ENCODE measurements at places on chromosomes 1 and 21.

DNA sequence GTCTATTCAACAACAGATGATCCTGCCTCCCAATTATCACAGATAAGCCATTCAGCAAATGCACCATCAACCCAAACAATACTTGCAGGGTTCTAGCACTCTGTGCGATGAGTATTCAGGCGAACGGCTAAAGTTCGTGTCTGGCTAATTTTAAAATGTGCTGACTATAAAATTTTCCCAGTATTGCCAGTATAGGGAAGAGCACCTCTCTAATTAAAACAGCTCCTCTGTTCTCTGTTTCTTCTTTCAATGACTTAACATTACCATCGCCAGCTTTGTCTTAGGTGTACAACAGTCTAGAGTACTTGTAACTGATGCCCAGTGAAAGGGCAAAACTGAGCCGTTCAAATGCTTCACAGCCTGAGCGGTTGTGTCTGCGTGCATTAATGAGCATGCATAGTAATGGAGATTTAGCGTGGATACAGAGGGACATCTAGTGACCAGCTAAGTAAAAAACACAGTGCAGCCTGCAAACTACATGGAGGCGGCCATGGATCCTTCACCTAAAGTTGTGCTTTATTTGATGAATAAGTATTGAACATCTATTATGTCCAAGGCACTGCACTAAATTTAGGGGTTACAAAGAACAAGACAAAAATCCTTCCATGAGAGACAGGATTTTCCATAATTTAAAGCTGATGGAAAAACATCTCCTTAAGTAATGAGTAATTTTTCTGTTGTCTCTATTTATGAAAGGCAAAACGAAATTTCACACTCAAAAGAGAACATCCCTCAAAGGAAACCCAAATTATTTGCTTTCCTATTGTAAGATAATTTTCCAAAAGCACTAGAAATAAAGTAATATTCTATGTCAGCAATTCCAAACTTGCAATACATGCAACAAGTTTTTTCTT, 120.0 kb downstream of the SETD4 start:
- DNase-seq: peak; percentile 29

DNA sequence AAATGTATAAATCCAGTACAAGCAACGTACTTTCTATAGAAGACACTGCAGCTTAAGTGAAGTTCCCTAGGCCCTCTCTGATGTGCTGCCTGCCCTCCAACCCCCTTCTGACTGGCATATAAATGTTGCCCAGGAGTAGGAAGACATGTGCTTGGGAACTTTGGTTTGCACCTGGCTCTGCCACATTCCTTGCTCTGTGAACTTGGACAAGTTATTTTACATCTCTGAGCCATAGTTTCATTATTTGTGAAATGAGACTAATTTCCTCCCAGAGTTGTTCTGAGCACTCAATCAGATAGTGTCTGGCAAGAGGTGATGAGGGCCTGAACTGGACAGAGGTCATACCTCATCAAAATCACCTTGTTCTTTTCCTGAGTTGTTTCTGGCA, 3.5 kb upstream of the PHC2 start:
- no peak for DNase-seq

DNA sequence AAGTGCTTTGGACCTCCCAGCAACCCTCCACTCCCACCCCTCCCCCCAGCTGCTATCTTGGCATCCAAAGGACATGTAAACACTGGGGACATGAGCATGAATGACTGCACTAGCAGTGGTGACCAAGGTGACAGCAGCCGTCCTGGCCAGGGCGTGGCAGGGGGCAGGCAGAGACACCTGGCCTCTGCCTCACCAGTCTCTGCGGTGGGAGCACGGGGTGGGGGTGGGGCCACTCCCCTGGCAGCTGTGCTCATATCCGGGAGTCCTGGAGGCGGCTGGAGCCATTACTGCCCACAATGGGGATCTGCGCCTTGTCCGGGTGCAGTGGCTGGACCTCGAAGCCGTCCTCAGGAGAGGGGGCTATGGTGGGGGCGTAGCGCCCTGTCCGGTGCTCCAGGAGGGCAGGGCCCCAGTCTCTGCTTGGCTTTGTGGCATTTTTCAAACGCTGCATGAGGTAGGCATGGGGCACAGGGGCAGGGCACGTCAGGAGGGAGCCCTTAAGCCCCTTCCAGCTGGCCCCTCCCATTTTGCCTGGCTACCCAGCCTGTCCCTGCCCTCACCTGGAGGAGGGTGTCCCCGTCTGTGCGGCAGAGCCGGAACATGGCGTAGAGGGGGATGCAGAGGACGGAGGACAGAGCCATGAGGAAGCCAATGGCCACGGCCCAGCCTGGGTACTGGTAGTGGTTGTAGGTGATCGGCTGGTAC, 6.0 kb downstream of the CCDC24 start:
- no peak for DNase-seq

DNA sequence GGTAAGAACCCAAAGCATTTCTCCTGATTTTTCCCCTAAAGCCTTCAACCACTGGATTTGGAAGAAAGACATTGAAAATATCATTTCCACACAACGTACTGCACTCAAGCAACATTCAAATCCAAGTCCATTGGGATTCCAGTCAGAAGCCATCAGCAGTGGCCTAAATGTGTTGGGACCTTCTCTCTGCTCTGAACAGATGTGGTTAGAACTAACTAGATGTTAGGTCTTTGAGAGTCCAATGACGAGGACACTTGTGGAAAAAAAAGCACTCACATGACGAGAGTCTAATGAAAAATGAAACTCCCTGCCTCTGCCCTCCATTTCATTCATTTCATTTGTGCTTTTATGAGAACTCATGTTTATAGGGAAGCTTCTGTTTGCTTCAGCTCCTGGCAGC, 382.3 kb downstream of the SIPA1L2 start:
- DNase-seq: no peak

GRCh38 chr1:228147151-228147693, 2.5 kb upstream of the GJC2 start:
- DNase-seq: no peak

DNA sequence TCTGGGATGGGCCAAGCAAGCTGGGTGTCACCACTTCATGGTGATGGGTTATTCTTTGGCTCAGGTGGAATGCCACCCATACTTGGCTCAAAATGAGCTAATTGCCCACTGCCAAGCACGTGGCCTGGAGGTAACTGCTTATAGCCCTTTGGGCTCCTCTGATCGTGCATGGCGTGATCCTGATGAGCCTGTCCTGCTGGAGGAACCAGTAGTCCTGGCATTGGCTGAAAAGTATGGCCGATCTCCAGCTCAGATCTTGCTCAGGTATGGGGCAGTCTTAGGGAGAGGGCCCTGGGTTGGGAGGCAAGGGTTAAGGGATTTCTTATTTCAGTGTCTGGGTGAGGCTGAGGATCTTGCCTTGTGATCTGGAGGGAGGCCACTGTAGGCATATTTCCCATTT, 15.4 kb upstream of the NASP start:
- DNase-seq: no peak

DNA sequence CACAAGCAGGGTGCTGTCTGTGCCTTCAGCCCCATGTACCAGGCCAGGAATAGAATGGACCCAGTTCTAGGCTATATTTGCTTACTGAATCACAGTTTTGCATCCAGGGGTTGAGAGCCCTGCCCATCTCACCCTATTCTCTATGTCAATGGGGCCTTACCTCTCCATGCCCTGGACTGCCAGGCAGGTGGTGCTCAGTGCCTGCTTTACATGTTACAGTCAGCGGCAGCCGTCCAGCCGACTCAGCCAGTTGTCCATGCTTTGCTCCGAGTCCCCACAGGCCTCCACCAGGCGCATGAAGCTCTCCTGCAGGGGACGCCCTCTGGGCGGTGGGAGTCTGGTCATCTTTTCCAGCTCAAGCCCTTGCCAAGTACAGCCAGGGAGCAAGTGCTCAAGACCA, 12.2 kb upstream of the FAM167B start:
- no peak for DNase-seq

GRCh38 chr1:170001266-170001665, 73.2 kb downstream of the KIFAP3 start:
- DNase-seq: no peak

DNA sequence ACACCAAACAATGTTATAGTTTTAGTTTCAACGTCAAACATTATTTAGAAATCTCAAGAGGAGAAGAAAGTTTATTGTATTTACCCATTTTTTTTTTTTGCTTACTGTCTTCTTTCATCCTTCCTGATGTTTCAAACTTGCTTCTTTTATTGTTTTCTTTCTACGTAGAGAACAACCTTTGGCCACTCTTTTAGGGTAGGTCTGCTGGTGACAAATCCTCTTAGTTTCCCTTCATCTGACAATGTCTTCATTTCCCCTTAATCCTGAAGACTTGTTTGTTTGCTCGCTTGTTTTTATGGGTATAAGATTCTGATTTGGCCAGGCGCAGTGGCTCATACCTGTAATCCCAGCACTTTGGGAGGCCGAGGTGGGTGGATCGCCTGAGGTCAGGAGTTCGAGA, 89.1 kb downstream of the RHOU start:
- no peak for DNase-seq

- no peak for DNase-seq
These were observed 18.8 kb upstream of the CEP85 start for GRCh38 chr1:26215246-26215645.

GRCh38 chr1:27589441-27589840, 14.5 kb downstream of the AHDC1 start:
- DNase-seq: no peak

- no peak for DNase-seq
These were observed 40.1 kb downstream of the SERTAD4 start for GRCh38 chr1:210272666-210273065.

GRCh38 chr1:194807530-194808220, 1621.3 kb upstream of the B3GALT2 start:
- DNase-seq: no peak

- DNase-seq: no peak
These were observed 24.1 kb downstream of the PIGM start for GRCh38 chr1:160007577-160008200.

DNA sequence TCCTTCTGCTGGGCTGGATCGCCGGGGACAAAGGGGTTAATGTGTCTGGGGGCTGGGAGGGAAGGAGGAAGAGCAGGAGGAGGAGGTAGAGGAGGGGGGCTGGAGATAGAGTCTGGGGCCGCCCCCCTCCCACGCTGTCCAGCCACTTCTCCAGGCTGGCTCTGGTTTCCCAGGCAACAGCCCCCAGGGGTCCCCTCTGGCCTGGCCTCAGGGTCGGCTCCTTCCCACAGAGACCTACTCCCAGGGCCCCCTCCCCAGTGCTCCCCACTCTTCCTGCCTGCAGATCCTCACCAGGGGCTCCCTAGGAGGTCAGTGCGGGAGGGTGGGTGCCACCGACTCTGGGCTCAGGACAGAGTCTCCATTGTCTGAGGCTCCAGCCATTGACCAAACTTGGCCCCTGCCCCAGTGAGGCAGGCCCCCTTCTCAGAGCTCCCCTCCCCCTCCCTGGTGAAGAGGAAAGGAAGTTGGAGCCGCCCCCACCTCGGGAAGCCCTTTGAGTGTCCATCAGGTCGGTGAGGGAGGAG, 34.1 kb downstream of the ARHGEF10L start:
- peak; percentile 86 for DNase-seq

DNA sequence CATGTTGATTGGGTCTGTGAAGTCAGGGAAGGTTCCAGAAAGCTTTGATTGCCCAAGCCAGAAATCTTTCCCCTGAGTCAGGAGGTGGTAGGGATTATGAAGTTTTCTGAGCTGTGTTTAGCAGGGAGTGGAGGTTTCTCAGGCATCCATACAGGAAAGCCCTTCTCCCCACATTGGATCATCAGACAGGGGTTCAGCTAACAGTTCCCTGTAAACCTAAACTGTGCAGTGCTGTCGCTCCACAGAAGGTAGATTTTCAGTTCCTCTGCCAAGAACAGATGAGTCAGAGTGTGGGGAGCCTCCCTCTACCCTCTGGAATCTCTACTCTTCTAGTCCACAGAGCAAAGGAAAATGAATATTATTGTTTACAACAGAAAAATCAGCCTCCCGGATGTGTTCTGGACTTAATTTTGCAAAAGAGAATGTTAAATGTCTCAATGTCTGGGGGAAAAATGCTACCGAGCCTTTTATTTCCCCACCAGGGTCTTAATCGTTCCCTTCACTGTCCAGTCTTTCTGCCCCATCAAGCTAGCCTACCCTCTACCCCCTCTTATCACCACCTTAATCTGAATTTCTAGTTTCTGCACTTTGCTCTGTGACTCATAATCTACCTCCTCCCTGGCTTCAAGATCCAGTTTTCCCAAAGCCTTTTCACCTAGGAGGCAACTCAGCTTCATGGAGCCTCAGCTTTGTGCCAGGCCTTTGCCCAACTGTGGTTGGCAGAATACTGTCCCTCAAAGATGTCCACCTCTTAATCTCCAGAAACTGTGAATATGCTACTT, 355.6 kb downstream of the PRDM2 start:
- no peak for DNase-seq

GRCh38 chr1:246726255-246726679, 2.1 kb downstream of the SCCPDH start:
- no peak for DNase-seq

DNA sequence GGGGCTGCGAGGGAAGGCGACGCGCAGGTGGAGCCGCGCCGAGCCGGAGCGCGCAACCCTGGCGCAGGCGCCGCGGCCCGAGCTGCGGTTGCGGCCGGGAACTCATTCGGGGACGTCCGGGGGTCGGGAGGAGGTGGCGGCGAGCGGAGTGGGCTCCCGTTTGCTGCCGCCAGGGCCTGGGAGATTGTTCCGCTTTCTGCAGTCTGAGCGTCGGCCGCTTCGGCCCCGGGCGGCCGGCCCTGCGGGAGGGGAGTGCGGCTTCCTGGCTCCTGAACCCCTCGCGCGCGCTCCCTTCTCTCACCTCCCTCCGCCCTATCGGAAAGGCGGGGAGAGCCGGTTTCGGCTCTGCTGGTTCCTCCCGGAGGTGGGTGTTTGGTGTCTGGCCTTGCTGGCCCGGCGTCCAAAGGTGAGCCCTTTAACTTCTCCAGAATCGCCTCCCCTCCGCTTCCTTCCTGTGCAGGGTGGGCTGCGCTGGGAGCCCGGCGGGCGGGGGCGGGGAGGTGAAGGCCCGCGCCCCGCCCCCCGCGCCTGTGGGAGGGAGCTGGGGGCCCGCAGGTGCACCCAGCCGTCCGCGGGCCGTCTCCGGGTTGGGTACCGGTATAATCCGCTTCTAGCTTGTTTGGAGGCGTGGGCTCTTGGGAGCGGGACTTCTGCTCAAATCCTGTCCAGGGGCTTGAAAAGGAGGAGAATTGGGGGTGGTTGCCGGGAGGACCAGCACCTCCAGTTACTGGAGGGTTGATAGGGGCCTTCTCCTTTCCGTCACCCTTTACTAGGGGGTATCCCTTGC, 683 bp downstream of the LRRC8D start:
- peak; percentile 26 for DNase-seq

DNA sequence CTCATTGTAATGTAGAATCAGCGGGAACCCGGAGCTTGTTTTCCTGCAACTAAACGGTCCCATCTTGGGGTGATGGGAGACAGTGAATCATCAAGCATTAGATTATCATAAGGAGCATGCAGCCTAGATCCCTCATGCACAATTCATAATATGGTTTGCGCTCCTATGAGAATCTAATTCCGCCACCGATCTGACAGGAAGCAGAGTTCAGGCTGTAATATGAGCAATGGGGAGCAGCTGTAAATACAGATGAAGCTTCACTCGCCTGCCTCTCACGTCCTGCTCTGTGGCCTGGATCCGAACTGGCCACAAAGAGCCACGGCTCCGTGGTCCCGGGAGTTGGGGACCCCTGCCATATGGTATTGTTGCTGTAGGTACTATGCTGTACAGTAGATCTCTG, 1.6 kb downstream of the IFI44 start:
- no peak for DNase-seq

Data from neural crest cell (in vitro differentiated cells).